ENCODE measurements at places on chromosomes 12 and 14.

DNA sequence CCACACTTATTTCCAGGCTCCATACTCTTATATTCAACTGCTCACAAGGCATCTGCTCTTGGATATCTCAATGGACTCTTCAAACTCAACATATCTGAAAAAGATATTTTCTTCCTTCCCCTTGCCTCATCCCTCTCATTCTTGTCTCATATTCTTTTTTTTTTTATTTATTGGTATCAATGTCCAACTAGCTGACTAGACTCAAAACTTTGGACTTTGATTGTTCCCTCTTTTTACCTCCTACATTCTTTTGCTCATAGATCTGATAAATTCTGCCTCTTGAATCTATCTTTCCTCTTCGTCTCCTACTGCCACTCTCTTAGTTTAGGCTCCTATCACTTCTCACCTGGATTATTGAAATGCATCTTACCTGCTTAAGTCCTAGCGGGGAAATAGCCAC is 25.8 kb downstream of the ARF6 start:
- DNase-seq, result no peak

DNA sequence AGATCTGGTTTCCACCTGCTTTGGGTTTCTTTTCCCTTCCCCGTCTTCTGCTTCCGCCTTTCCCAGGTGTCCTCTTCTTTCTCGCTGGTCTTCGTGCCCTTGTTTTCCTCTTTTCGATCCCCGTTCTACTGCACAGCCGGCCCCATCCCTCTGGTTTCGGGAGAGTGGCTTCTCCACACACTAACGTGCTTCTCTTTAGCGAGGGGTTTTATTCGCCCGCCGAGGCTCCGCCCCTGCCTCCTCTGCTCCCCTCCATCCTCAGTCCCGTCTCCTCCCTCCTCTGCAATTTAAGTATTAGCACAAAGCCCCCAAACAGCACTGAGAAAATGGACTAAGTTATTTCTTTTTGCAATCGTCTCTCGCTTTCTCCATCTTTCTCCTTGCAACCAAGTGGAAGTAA is at the start of gene SLC7A8:
Gene SLC7A8 (minus strand): TSS at position 182 of the 400 bp plus-strand sequence. CDS start 746 bp downstream, outside the sequence.
- DNase-seq, result peak; percentile 28

DNA sequence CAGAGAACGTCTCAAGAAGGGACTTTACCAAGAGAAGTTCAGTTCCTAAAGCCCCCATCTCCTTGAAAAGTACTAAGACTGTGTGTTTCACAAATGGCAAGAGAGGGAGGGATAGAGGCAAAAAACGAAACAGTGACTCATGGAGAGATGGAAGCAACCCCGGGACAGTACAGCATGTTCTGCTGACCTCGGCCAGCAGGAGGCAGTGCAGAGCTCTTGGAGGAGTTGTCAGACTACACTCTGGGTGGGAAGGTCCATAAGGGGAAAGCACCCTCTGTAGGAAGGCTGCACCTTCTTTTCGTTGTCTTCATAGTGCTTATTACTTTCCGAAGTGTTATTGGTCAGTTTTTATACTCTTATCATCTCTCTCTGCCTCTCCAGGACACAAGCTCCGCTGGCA is 525.2 kb upstream of the CCDC196 start:
- peak; percentile 53 for DNase-seq

DNA sequence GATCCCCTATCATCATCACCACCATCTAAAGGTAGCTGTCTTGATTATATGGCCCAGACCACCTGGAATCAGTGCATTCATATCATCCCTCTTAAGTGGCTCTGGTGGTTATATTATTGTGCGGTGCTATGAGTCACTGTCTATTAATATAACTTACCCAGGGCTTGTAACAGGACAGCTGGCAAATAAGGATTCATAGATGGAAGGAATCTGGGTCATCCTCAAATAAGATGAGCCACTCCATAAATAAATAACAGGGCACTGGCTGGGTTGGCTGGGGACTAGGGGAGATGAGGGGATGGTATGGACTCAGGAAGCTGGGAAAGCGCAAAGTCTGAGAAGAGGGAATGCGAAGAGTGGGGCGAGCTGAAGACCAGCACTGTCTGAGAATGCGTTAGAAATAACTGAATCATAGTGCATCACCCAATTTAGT is 216.1 kb downstream of the NUAK1 start:
- DNase-seq, result peak; percentile 74

GRCh38 chr12:27366621-27367020 is 34.0 kb downstream of the BMAL2 start:
- no peak for DNase-seq

DNA sequence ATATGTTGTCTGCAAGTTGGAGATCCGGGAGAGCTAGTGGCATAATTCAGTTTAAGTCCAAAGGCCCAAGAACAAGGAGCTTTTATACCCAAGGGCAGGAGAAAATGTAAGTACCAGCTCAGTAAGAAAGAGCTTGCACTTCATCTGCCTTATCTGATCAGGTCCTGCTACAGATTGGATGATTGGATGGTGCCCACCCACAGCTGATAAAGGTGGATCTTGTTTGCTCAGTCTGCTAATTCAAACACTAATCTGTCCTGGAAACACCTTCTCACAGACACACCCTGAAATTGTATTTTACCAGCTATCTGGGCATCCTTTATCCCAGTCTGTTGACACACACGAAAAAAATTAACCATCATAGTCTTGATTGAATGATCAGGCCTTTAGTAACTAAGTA is 230.7 kb upstream of the SLC16A7 start:
- no peak for DNase-seq

GRCh38 chr12:109612975-109613502 is 39.4 kb downstream of the MVK start:
- DNase-seq, result peak; percentile 47

GRCh38 chr12:95100264-95101190 is 27.1 kb upstream of the NR2C1 start:
- no peak for DNase-seq

GRCh38 chr12:68310370-68310769 is 21.8 kb downstream of the MDM1 start:
- peak; percentile 55 for DNase-seq

- peak; percentile 46 for DNase-seq
Measured at GRCh38 chr12:53223389-53224060, 8.5 kb downstream of the RARG start.

- no peak for DNase-seq
Measured at GRCh38 chr12:111011999-111012600, 91.7 kb upstream of the MYL2 start.

DNA sequence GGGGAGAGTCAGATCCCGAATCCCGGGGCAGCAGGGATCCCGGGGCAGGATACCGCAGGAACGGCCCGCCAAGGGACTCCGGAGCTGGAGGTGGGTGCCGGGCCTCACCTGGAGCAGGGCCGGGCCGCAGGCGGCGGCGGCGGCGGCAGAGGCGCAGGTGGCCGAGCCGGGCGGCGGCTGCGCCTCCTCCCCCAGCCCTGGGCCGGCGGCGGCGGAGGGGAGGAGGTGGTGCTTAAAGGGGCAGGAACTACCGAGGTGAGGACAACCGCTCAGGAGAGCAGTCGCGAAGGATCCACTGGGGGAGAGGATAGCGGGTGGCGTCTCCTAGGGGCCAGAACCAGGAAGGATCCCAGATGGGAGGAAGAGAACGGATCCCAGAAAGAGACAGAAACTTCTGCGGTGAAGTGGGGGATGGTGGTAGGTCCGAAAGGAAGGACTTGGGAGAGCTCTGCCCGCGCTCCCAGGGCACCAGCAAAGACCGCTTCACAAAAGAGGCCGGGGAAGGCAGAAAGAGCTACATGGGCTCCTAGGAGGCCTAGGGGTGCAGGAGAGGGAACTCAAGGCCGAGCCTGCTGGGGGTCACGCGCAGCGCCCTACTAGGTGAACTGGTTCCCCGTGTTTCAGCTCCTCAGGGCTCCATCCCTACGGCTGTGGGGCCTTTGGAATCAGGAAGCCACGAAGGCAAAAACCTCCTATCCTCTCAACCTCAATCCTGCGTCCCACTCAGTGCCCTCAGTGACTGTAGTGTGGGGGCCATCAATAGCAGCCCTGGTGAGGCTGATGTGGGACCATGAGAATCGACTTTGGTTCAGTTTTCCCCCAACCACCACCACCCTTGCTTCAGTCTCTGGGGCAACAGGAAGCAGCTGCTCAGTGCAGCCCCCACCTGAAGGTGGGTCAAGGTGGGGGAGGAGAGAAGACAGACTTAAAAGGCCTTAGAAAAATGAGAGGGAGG is 5.0 kb upstream of the BAZ2A start:
- DNase-seq, result peak; percentile 83

DNA sequence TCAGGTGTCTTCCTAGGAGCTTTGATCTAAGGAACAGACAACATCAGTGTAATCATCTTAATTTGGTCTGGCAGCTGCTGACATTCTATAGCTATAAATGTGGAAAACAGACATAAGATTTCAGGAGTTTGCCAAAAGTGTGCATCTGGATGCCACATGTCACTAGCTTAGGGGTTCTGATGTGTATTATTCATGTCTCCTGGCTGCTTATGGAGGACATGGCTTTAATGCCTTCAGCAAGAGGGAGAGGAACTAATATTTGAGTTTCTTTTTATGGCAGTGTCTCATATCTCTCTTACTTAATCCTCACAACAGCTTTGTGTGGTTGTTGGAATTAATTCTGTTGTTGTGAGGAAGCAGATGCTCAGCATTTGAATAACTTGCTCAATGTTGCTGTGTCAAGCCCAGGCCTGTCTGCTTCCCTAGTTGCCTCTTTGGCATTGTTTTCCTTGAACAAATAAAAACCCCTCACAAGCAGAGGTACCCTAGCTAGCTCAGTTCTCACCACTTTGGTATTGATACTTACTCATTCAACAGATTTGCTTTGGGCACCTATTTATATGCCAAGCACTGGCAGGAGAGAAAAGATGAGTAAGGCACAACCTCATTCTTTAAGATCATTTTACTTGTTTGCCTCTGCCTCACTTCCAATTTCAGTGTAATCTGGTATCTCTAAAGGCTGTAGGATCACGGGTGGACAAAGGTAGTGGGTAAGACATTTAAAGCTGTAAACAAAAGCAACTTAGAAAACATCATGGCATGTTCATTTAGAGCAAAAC is 39.8 kb upstream of the EID3 start:
- DNase-seq, result peak; percentile 54

GRCh38 chr12:44708218-44708617 is 167.9 kb downstream of the NELL2 start:
- DNase-seq, result no peak

DNA sequence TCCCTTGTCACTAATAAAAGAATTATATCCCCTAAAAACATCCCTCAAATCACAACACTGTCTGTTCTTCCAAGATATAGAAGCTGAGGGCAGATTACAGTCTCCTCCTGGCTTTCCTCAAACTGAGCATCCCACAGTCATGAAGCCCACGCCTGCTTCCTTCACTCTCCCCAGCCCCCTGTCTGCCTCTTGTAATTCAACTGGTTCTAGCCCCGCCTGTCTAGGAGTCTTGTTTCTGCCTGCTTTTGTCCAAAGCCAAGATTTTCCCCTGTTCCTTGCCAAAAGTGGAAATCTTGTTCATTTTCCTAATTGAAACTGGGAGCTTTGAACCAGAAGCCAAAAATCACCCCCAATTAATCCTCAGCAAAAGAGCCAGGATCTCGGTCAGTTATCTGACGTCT is 35.9 kb upstream of the PWP1 start:
- no peak for DNase-seq

GRCh38 chr14:104930526-104931303 is 6.0 kb downstream of the PLD4 start:
- no peak for DNase-seq

DNA sequence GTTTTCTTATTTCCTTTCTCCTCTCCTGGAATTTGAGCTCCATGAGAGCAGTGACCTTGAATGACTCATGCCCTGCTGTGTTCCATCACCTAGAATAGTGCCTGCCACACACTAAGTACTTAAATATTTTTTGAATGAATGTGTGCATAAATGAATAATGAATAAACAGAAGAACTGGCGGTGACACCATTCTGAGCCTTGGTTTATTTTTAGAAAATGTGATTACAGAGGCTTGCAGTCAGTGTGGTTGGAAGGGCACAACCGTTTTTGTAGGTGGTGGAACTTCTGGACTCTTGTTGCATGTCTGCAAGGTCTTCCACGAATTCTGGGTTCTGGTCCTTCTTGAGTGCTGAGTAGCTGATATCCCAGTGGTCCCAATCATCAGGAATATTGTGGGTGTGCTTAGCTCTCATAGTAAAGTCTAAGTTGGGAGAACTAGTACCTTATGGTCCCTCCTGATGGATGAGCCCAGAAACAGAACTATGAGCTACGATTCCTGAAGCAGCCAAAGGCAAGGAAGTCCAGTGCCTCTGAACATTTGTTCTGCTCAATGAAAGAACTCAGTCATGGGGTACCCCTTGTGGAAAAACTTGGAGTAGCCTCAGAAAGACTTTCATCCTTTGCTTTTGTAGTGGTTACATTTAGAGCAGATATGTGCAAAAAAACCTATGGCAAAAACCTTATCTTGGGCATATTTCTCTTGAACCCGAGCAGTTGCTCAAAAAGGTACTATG is 28.8 kb upstream of the BHLHE41 start:
- peak; percentile 86 for DNase-seq

- no peak for DNase-seq
Measured at GRCh38 chr12:130715998-130716968, at the start of gene RIMBP2. RIMBP2 (minus strand) TSS chr12:130716299; CDS start chr12:130479013, 237,286 bp downstream.

GRCh38 chr14:103430358-103430757 is 45.1 kb downstream of the MARK3 start:
- DNase-seq, result no peak

GRCh38 chr12:6093764-6094163 is 30.7 kb downstream of the VWF start:
- DNase-seq, result no peak

DNA sequence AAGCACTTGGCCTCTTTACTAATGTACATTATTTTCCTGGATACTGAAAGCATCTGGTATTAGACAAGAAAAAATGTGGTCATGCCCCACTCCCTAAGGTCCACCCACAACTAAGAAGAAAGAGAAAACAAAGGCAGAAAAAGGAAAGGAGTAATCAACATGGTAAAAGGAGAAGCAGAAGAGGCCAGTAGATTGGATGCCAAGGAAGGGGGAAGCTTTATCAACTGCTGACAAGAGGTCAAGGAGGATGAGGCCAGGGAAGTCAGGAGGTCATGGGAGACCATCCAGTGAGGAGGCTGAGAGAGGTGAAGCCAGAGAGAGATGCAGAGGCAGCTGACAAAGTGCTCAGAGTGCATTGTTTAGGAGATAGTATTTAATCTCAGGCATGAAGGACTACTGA is 383.5 kb downstream of the ZFP36L1 start:
- DNase-seq, result no peak

- DNase-seq, result peak; percentile 21
Measured at GRCh38 chr12:65306366-65307168, 28.1 kb downstream of the MSRB3 start.

GRCh38 chr12:132460571-132460970 is 29.4 kb upstream of the FBRSL1 start:
- no peak for DNase-seq

- no peak for DNase-seq
Measured at GRCh38 chr12:94633401-94633800, 17.0 kb downstream of the TMCC3 start.

- DNase-seq, result no peak
Measured at GRCh38 chr14:37545174-37545573, 49.9 kb downstream of the FOXA1 start.

- no peak for DNase-seq
Measured at GRCh38 chr14:60257865-60258264, 8.8 kb downstream of the PPM1A start.

GRCh38 chr12:109097435-109098182 is at the start of gene UNG:
UNG (plus strand) TSS chr12:109097597; CDS start chr12:109097680, 83 bp downstream.
- peak; percentile 100 for DNase-seq

- peak; percentile 73 for DNase-seq
Measured at GRCh38 chr14:71243697-71244096, 336.4 kb downstream of the PCNX1 start.

- DNase-seq, result no peak
Measured at GRCh38 chr14:22845821-22846625, 9.6 kb downstream of the MMP14 start.

All from AG08395 (cell line).